Neural progenitor cell (in vitro differentiated cells): ENCODE measurements at places on chromosomes 1 and 21. TPM values are rescaled to one million over a fixed set of nuclear protein-coding genes. Genes with fewer than 3 reads are reported as not detected.

DNA sequence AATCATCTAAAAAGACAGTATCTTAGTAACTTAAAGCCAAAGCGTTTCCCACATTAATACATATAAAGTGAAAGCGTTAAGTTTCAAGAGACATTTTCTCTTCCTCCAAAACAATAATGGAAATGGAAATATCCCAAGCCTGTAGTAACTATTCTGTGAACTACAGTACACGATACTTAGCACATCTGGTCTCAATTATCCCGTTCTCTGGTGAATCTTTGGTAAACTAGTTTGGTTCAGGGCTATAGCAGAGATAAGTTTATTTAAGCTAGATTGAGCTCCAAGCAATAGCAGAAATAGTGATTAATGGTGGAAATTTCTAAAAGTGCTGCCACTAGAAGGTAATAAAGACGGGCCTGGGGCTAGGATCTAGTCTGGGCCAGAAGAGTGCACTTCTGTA, 55.2 kb downstream of the PCNX2 start:
- no peak overlapping the region for H3K4me3 ChIP-seq
- DNase-seq = no peak
- no peaks in the 10 kb centered on the region for H3K27me3 ChIP-seq
- no peaks in the 10 kb centered on the region for H3K4me1 ChIP-seq
- no peaks in the 10 kb centered on the region for H3K36me3 ChIP-seq
- H3K27ac ChIP-seq = no peak overlapping the region

The LYPD8 gene
- total RNA-seq = not detected in 2 replicates

DNA sequence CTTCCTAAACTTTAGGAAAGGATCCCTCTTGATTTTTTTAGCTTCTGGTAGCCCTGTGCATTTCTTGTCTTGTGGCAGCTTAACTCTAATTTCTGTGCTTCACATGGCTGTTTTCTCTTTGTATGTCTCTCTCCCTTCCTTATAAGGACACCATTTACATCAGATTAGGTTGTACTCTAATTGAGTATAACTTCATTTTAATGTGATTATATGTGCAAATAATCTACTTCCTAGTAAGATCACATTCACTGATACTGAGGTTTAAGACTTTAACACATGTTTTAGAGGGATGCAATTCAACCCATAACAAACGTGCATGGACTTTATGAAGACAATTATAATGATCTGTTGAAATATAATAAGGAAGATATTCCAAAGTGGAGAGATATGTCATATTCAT, 46.7 kb downstream of the RGS4 start:
- no peaks in the 10 kb centered on the region for H3K36me3 ChIP-seq
- DNase-seq = no peak
- no peak overlapping the region for H3K4me3 ChIP-seq
- no peaks in the 10 kb centered on the region for H3K27me3 ChIP-seq
- H3K4me1 ChIP-seq = no peaks in the 10 kb centered on the region

The AXDND1 gene
- 0.30 and 0.77 TPM in 2 replicates for total RNA-seq

GRCh38 chr1:170660871-170661645, 2.9 kb upstream of the PRRX1 start:
- peak overlapping the region; percentile 30 for H3K4me3 ChIP-seq
- no peak overlapping the region for H3K27ac ChIP-seq

- no peak for DNase-seq
- H3K36me3 ChIP-seq = no peaks in the 10 kb centered on the region
- H3K27ac ChIP-seq = no peak overlapping the region
Observed at GRCh38 chr1:81756872-81757271, 43.9 kb upstream of the ADGRL2 start.

DNA sequence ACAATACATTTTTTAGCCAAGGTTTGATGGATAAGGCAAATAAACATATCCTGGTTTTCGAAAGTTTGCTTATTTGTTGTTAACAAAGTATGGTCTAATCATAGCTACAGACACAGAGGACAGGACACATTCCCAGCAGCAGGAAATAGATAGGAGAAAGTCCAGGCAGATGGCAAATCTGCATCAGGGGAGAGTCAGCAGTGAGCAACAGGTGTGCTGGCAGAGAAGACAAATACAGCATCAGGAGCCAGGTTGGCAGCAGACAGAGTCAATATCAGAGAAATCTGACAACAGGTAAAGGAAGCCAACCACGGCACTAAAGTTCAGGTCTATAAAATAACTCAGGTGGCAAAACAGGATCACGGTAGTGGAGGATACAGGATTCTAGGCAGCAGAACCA, 210.7 kb upstream of the PTBP2 start:
- H3K27ac ChIP-seq = no peak overlapping the region
- no peak overlapping the region for H3K4me3 ChIP-seq
- peaks cover 15% of the 10 kb centered on the region for H3K4me1 ChIP-seq
- DNase-seq = no peak

The C1orf210 gene
- total RNA-seq = not detected in 2 replicates
